Activated CD4-positive, alpha-beta T cell treated with anti-CD3 and anti-CD28 coated beads, Interleukin-2, amount 50 U/mL, for 4 hours (primary cell): ENCODE measurements at places on chromosomes 7 and 10.

DNA sequence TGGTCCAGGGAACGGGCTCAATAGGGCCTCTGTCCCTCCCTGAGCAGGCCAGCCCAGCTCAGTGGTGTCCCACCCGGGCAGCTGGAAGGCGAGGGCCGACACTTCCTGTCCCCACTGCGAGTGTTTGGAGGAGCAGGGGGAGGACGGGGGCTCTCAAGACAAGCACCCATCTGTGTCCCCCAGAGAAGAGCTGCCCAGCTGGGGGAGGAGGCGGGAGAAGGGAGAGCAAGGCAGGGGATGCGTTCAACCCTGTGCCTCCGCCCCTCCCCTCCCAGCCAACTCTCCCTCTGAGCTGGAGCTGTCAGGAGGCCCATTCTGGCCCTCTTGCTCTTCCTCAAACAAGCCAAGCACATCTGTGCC is 35.7 kb downstream of the ZCCHC24 start:
- DNase-seq, result no peak

DNA sequence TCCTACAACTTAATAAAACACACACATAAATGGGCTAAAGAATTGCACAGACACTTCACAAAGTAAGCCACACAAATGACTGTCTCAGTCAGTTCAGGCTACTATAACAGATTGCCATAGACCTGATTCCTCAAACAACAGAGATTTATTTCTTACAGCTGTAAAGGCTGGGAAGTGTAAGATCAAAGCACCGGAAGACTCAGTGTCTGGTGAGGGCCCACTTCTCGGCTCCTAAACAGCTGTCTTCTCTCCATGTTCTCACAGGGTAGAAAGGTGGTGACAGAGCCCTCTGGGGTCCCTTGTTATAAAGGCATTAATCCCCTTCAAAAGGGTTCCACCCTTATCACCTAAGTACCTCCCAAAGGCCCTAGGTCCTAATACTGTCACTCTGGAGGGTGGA is 18.3 kb downstream of the STK32C start:
- no peak for DNase-seq

DNA sequence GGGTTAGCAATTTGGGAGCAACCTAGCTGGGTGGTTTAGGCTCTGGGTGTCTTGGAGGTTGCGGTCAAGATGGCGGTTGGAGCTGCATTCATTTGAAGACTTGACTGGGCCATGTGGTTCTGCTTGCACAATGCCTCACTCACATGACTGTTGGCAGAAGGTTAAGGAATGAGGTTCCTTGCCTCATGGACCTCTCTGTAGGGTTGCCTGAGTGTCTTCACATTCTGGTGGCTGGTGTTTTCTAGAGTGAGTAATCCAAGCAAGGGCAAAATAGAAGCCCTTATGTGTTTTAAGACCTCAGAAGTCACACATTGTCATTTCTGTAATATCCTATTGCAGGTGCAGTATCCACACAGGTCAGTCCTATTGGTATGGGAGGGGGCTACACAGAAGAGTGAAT is 52.0 kb downstream of the CDK14 start:
- no peak for DNase-seq

GRCh38 chr7:143884241-143884968 is 17.6 kb downstream of the TCAF1 start:
- DNase-seq, result no peak

DNA sequence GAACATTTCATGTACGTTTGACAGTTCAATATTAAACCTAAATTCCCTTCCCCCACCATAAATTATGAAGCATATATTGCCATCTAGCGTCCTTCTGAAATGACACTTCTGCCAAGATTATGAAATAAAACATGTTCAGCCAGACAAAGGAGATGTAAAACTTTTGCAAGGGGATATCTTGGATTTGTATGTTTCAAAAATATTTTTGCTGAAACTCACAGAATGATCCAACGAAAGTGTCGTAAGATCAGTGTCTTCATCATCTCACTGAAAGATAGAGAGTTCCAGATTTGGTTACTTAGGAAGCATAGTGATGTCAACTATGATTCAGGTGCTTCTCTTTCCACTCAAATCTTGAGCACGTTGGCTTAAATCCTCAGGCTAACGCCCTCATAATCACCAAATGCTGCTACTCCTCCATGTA is 904.3 kb downstream of the XPNPEP1 start:
- no peak for DNase-seq

DNA sequence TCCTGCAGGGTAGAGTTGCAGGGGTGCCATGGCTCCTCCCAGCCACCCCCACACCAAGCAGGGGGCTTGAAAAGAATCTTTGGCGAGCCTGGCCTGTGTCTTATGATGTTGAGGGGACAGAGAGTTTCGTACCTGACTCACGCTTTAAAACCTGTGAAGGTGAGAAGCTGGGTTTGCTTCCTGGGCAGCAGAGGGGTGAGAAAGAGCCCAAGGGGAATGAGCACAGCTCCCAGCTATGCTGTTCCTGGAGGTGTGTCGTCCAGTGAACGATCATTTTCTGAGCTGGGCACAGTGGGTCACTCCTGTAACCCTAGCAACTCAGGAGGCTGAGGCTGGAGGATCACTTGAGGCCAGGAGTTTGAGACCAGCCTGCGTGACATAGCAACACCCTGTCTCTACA is 13.5 kb upstream of the ADRB1 start:
- no peak for DNase-seq

- DNase-seq, result no peak
These were observed 91.8 kb downstream of the BAMBI start for GRCh38 chr10:28769091-28769604.

DNA sequence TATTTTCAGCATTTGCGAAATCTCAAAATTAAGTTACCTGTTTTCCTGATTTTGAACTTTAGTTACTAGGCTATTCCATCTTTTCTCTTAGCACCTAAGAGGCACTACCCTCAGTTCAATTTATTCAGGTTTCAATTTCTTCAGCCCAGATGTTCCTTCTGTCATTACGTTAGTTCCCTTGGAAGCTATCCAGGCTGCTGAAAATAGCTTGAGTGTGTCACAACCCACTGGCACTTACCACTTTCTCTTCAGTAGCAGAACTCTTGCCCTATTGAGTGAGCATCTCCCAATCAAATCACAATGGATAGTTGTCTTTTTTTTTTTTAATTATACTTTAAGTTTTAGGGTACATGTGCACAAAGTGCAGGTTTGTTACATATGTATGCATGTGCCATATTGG is 332.7 kb upstream of the LRGUK start:
- DNase-seq, result no peak

- no peak for DNase-seq
These were observed 621.9 kb upstream of the GHITM start for GRCh38 chr10:83517456-83517855.

DNA sequence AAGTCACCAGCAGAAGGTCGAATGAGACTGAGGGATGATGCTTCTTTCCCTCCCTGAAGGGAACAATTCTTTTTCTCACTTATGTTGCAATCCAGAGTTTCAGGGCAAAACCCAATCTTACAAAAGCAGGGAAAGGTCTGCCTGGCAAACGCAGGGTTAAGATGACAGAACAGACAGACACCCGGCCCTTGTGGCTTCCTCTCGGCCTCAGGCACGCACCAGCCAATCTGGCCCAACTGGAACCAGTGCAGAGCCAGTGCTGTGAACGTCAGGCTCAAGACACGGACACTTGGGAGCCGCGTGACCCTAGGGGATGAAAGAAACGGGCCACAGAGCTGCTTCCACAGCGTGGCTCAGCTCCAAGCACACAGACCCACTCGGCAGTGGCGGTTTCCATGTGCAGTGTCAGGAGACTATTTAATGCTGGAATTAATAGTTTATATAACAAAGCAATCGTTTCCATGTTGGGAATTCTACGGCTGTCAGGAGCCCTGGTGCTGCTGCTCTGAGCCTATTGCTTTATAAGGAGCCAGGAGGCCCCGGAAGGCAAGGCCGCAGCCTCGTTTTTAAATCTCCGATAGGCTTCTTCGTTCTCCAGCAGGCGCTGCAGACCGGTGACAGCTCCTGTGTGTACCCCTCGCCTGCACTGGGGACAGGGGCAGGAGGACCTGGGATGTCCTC is 198.4 kb downstream of the DIP2C start:
- DNase-seq, result no peak

DNA sequence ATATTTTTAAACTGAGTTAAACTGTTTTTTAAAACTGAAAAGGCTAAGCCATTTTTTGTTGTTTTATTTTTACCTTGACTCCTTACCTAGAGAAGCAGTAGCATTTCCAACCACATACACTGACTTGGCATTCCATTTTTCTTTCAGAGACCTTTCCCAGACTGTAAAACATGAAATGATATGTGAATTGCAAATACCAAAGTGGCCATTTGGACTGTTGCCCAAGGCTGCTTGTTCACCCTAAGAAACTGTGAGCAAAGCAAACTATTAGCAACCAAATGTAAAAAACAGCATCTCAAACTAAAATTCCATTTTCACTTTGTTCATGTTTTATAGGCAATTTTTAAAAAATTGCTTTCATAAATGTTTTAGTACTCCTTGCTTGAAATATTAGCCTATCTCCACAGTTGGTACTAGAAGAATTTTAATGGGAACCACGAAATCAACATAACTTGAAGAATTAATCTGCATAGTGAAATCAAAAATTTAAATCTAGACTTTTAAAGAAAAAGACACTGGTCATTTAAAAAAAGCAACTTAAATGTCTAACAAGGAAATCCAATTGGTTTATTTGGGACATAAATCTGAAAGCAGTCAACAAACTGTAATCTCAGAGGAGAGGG is 10.8 kb downstream of the UROS start:
- no peak for DNase-seq

GRCh38 chr10:105656856-105657255 is 1015.8 kb downstream of the SORCS3 start:
- no peak for DNase-seq

- DNase-seq, result no peak
These were observed 41.5 kb downstream of the CDK6 start for GRCh38 chr7:92794831-92795230.

DNA sequence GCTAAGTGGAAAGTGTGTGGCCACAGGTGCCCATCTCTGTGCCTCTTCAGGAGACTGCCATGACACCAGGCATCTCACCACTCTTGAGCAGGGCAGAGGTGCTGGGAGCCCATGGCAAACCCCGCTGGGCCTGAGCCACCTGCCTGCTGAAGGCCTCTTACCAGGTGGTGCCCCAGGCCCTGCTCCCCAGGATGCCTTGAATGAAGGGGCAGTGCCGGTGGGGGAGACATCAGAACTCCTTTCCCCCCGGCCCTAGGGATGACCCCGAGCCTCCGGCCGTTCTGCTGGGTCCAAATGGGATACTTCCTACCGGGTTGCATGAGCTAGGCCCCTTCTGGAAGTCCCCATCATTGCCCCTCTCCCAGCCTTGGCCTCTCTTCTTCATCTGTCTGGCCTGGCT is 37.6 kb downstream of the UNC5B start:
- no peak for DNase-seq

- no peak for DNase-seq
These were observed 251.9 kb downstream of the EXOC4 start for GRCh38 chr7:133504825-133505224.

GRCh38 chr7:69105092-69105491 is 493.2 kb upstream of the AUTS2 start:
- DNase-seq, result no peak

DNA sequence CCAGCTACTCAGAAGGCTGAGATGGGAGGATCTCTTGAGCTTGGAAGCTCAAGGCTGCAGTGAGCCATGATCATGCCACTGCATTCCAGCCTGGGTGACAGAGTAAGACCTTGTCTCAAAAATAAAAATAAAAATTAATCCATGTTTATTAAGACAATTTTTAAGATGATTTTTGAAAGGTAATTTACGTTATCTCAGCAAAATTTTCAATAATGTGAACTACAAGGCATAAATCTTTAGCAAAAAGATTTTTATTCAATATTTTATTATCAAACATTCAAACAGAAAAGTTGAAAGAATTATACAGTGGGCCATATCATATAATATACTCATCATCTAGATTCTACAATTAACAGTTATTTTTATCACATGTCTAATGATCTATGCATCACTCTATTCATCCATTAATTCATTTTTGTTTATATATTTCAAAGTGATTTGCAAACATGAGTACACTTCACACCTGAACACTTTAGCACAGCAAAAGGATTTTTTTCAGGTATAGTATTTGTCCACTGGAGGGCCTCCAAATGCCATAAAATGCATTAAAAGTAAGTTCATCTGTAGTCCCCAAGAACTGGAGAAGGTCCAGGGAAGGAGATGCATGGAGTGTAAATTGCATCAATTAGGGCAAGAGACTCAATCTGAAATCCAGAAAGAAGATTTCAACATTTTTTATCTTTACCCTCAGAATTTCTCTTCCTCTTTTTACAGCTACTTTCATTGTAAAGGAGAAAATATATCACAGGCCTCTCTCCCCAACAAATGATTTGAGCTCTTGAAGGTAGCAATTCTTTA is 38.6 kb upstream of the RSBN1L start:
- no peak for DNase-seq

DNA sequence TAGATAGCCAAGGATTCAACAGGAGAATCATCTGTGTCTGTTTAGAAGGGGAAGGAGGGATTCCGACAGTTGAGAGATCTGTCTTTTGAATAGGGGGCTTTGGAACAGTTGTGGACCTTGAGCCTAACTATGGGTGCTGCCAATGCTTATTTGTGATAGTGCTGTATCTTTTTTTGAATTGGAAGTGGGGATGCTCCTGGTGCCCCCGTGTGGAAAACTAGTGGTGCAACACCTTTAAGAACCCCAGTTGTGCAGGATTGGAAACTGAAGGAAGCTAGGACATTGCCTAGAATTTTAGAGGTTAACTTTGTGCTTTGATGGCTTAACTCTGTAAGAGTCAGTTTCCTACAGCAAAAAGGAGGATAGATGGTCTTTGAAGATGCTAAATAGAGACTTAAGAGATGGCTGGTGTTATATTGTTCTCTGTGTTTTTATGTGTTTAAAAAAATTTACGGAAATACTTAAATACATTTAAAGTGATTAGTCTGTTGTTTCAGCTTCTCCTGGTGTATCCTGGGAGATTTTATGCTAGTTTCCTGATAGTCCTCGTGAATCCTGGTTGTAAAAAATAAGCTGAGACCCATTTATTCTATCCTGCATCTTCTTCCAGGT is 69.3 kb downstream of the AP3M1 start:
- DNase-seq, result peak; percentile 16

GRCh38 chr7:87548123-87548919 is 52.4 kb downstream of the ABCB1 start:
- DNase-seq, result no peak

GRCh38 chr7:37376386-37376785 is 72.3 kb downstream of the ELMO1 start:
- peak; percentile 9 for DNase-seq

GRCh38 chr7:15625466-15625865 is 61.0 kb downstream of the MEOX2 start:
- no peak for DNase-seq

- DNase-seq, result no peak
These were observed 1.4 kb downstream of the MTURN start for GRCh38 chr7:30136117-30136731.
